ENCODE measurements at places on chromosomes 5 and 9.

DNA sequence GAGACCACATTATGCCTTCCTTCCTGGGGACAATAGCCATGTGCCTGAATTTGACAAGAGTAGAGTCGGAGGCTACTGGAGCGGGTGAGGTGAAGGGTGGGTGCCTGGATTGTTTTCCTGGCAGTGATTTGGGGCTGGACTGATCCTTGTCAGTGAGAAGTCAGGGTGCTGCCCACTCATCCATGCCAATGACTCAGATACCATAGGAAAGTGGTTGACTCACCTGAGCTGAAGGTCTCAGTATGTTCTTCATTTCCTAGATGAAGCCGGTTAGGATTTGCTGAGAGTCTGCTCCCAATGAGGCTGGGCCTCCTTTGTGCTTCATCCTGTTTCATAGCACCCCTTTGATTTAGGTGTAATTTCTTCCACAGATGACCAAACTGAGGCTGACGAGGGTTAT lies 366.0 kb downstream of the KDM4C start:
- no peak for ATAC-seq

DNA sequence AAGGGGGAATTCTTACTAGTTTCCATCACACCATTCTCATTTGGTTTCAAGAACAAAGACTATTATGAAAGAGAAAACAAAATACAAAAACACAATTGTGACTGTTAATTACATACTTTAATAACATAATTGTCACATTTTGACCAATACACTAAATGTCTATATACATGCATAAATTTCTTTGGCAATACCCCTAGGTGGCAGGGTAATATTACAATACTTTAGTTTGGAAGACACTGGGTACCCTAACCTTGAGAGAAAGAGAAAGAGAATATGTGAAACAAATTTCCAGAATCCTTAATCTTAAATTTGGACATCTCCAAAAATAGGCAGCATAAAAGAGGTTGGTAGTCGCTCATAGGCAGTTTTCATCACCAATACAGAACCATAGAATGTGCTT lies 619.6 kb upstream of the ADAMTS16 start:
- no peak for ATAC-seq

DNA sequence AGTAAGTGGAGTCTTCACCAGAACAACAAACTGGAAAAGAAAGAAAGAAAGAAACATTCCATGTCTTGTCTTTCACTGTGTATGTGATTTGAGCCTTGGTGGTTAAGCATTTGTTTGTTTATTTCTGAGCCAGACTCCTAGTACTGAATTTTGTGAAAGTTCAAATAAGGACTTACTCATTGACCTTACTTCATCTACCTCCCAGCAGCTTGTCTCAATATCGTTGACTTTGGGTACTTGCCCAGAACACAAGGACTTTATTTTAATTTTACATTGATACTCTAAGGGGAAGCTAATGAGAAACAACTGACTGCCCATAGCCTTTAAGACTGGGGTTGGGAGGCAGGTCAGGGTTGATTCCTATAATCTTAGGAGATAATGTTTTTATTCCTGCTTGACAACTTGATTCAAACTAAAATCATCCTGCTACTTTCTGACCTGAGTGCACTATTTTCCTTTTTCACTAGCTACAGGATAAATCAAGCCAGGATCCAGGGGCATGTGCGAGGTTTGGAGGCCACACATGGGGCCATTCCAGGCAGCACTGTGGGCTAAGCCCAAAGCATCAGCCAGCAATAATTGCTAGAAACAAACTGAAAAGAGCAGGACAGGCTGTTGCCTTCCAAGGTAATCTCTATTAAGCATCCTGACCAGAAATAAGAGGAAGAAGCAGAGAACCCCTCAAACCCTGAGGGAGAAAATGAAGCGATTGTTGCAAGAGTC lies 138.9 kb upstream of the RUSC2 start:
- ATAC-seq = peak; percentile 32

DNA sequence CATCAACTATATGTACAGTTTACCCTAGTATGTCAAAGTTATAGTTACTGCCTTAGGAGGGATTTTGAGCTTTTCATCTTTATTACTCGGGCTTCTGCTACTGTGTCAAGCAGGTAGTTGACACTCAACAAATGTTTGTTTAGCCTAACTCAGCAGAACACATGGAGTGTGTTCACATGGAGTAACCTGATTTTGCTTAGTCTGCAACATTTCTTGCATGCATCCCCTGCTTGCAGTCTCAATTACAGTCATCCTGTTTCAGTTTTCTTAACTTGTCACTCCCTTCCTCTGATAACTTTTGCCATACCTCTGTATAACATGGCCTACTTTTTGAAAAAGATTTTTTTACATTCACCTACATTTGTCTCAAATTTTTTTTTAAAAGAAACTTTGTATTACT lies 135.5 kb downstream of the NMUR2 start:
- no peak for ATAC-seq

DNA sequence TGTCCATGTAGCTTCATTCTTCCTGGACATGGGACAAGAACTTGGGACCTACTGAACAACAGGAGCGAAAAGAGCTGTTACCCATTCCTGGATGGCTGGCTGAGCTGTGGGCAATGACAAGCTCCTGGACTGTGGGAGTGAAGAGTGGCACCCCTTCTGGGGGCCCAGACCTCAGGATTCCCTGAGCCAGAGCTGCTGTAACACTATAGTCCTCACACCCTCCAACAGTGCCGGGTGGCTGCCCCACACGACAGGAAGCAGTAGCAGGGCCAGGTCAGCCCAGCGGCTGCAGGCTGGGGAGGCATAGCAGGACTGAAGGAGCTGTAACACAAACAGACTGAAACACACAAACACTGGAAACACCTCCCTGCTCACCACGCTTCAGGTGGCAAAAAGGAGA lies 169.7 kb upstream of the IRX2 start:
- ATAC-seq = no peak

DNA sequence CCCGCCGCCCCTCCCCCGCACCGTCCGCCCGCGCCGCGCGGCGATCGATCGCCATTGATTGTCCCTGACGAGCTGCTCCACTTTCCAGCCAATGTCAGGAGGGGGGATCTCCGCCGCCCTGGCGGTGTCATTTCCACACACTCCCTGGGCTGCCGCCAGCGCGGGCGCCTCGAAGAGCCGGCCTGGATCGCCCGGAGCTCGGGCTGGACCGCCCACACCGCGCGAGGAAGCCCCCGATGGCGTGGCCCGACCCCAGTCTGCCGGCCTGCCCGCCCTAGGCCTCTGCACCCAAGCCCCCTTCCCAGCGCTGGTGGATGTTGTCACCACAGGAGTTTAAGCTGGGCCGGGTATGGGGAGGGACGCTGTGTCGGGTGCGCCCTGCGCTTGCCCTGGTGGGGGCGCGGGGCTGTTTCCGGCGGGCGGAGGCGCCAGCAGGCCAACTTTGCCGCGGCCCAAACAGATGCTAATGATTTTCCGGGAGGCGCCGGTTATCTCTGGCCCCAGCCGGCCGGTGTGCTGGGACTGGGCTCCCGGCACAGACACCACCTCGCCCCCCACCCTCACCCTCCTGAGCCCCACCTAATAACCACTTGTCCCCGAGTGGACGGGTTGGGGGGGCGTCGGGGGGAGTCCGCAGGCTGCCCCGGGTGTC lies 10.6 kb upstream of the CXXC5 start:
- ATAC-seq = peak; percentile 82

GRCh38 chr5:124973661-124974060 lies 227.2 kb upstream of the ZNF608 start:
- ATAC-seq = no peak

DNA sequence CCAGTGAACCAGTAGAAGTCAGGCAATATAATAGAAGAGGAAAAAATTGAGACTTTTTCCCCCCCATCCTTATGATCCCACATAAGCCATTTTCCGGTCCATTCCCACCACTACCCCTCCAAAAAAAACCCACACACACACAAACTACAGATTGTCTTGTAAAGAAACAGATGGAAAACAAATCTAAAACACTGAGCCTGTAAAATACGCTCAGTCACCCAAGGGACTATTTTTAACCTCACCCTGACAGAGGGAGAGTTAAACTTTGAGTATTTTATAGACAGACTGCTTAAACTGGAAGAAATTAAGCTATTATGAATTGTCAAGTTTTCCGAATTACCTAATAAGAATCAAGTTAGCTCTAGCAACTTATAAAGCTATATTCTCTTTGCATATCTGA lies 471.8 kb upstream of the C9orf72 start:
- no peak for ATAC-seq

DNA sequence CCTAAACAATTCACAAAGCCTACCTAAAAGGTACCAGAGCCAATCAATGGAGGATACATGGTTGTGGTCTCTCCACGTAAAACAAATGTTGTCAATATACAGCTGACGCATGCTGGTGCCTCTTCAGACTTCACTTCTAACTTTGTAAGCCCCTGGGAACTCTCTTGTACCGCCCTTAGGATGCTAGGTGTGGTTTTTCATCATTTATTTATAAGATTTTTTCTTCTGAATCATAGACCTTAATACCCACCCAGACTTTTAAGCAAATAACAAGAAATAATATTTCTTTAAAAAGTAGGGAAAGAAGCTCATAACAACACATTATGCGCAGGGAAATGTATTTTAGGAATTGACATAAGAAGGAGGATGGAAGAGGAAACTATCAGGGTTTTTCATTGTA lies 33.0 kb downstream of the SSBP2 start:
- no peak for ATAC-seq

DNA sequence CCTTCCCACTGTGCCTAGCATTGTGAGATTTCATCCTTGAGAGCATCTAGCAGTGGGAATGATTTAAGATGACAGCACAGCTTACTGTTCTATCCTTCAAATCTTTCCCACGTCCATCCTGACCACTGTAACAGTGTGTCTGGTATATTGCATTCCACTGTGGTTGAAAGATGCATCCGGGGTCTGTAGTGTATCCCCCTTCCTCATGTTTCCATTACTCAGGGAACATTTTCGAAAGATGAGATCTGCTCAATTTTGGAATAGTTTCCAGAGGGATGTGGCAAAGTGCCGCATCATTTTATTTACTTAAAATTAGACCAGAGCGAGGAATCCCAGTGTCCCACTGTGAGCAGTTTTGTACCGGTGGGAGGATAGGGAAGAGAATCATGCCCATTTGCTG lies 407.1 kb upstream of the PAPPA start:
- no peak for ATAC-seq

- ATAC-seq = no peak
Observed at GRCh38 chr5:73901043-73901442, 275.0 kb downstream of the ARHGEF28 start.

DNA sequence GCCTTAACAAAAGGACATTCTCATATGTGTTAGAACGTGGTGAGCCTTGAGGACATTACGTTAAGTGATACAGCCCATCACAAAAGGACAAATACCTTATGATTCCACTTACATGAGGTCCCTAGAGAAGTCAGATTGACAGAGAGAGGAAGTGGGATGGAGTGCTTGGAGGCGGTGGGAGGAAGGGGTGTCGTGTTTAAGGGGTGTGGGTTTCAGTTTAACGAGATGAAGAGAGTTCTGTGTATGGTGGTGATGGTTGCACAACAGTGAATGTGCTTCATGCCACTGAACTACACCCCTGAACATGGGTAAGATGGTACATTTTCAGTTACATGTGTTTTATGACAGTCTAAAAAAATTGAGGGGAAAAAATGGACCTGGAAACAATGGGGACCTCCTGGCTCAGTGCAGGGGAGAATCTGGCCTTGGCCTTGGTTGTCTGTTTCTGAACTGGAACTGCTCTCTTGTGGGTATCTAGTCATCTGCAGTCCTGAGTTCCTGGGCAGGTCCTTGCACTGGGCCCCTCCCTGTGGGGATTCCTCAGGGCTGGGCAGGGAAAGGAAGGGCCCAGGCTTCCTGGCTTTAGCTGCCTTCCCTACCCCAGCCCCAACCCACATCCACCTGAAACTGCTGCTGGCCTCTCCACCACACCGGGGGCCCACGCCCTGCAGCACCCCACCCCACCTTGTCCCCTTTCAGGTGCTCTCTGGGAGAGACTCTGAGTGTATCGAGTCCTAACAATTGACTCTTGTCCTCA lies 17.8 kb downstream of the LRRC8A start:
- no peak for ATAC-seq

DNA sequence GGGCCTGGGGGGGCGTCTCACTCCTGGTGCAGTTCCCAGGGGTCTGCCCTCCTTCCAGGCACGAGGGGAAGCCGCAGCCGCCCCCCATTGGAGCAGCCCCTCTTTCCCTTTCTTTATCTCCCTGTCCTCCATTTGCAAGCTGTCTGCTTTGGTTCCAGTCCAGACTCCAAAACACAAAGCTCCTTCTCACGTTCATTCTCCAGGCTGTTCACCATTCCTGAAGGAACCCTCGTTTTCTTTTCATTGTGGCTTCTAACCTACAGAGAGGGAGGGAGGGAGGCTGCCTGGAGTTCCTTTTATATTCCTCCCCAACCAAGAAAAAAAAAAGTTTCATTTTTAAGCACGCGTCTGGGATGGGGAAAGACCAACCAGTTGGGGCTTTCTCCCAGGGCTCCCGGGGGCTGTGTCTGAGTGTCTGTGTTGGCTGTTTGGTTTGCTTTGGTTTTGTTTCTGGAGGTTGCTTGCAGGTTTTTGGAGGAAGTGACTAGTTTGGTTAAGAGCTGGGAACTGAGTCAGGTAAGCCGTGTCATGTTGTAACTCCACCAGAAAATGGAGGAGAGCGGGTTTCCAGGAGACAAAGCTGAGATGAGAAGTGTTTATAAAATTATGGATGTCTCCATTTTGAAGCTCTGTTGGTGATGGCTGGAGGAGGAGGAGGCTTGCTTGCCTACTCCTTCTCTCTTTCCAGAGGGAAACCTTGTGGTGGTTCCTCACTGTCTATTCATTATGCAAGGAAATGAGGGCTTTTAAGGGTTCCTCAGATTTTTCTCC lies 1.6 kb downstream of the ZNF462 start:
- ATAC-seq = no peak
